Stimulated activated CD8-positive, alpha-beta memory T cell treated with anti-CD3 and anti-CD28 coated beads, Interleukin-7, amount 100 ng/mL, for 1 hour (primary cell): ENCODE measurements at places on chromosomes 4 and X.

DNA sequence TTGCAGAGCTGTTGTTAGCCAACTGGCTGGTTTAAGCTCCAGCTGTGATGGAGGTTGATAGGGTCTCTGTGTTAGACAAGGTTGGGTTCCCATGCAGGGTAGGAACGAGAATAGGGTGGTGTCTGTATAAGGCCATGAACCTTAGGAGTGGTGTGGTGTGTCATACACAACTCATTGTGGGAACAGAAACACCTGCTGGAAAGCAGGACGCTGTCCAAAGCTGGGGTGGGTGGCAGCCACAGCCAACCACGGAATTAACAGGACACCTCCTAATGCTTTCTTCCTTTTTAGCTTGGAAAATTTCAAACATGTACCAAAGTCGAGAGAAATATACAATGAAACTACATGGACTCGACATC is 94.4 kb downstream of the ARHGAP10 start:
- no peak for DNase-seq

DNA sequence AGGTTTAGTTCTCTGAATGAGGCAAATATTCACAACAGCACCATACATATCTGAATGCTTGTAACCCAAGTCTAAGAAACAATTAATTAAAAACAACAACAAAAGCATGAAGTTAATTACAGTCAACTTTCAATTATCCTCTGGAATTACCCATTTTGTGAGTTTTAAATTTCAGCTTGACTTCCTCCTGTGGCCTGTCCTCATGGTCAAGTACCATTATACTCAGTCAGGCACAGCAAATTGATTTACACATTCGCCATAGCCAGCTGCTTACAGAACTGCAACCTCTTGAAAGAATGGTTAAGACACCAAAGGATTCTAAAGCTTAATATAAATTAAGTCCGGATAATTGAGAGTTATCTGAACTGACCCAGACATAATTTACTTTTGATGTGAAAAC is 306.5 kb downstream of the CAMK2D start:
- no peak for DNase-seq

DNA sequence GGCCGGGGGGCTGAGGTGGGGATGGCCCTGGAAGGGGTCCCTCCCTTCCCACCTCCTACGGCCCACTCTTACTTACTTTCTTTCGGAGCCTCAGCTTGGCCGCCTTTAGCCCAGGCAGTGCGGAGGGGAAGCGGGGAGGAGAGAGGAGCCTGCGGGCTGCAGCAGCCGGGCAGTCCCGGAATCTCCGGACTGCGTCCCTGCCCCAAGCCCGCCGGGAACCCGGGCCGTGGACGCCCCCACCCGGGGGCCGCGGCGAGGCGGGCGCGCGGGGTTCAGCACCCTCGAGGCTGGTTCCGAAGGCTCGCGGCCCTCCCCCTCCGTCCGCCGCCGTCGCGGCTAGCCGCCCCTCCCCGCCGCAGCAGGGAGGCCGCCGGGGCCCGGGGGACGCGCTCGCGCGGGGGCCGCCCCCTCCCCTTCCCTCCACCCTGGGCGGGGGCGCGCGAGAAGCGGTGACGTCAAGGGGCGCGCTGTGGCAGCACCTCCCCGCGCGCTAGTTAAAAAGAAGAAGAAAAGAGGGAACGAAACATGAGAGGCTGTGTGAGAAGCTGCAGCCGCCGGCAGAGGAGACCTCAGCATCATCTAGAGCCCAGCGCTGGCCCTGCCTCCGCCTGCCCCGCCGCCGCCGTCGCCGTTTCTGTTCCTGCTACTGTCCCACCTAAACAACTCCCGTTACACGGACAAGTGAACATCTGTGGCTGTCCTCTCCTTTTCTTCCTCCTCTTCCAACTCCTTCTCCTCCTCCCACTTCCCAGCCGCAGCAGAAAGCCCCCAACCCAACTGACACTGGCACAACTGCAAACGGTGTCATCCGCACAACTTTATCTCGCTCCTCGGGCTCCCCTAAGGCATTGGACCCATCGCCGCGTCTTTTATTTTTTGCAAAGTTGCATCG is at the start of gene HHIP:
TSS of gene HHIP (plus strand) at position 526 of the 892 bp plus-strand sequence. CDS start 520 bp downstream, outside the sequence.
- no peak for DNase-seq

DNA sequence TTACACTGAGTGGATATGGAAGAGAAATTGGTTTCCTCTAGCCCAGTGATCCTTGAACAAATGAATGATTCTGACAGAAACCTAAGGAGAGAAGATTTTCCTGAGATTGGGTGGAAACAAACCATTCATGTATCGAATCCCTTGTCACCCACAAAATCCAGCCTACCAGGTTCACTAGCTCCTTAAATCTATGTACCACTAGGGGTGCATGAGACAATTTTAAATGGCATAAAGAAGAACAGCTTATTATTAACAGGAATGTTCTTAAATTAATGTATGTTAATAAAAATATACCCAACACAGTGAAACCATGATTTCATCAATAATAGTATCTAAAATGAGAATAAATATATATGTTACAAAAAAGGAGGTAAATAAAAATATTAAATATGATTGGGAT is 118.4 kb upstream of the LNX1 start:
- DNase-seq: no peak

DNA sequence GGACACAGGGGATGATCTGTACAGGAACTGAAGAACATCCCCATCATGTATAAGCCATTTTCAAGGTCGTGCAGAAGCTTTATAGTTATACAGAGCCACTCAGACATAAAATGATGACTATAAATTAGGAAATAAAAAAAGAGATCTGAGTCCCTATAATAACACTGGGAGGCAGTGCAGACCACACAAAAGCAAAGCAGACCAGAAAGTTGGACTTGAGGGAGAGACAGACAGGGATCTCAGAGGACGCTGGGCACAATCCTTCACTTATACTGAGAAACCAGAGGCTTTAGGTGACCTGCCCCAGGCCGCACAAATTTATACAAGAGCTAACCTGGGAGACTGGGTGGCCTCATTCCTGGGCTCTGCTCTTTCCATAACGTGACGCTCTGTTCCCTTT is 70.5 kb downstream of the HADH start:
- DNase-seq: no peak

GRCh38 chr4:145566086-145566708 is 53.0 kb upstream of the MMAA start:
- DNase-seq: no peak

GRCh38 chr4:152102436-152103000 is 341.7 kb upstream of the GATB start:
- no peak for DNase-seq

DNA sequence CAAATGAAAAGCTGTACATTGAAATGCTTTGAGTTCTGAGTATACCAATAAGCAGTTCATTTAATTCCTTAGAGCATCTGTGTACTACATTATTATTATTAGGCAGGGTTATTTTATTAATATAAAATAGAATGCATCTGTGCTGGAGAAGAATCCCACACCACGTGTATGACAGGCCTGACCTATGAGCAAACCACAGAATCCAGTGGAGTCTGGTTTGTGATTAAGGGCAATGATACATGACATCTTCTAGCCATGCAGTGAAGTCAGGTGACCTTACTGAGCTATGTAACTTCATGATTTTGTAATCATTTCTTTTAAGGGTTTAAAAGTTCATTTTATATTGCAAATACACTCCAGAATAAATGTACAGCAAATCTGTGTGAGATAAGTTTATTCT is 1165.0 kb upstream of the TENM3 start:
- DNase-seq: no peak

DNA sequence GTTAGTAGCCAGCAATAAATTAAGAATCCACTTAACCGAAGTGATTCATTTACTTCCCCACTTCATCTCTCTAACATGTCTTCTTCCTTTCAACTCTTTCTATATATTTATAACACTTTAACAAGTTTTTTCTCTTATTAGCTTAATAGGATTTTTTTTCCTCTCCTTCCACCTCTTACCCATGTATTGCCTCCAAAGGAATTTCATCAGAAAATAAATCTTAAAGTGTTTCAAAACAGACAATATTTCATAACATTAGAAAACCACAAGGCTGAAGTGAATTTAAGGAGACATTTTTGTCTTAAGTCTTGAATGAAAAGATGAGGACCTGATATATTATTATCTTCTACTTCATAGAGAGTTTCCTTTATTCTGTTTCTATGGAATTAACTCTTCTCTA is 101.5 kb downstream of the PDGFC start:
- no peak for DNase-seq

- no peak for DNase-seq
Measured at GRCh38 chr4:179399054-179399782, 1957.0 kb upstream of the AGA start.

DNA sequence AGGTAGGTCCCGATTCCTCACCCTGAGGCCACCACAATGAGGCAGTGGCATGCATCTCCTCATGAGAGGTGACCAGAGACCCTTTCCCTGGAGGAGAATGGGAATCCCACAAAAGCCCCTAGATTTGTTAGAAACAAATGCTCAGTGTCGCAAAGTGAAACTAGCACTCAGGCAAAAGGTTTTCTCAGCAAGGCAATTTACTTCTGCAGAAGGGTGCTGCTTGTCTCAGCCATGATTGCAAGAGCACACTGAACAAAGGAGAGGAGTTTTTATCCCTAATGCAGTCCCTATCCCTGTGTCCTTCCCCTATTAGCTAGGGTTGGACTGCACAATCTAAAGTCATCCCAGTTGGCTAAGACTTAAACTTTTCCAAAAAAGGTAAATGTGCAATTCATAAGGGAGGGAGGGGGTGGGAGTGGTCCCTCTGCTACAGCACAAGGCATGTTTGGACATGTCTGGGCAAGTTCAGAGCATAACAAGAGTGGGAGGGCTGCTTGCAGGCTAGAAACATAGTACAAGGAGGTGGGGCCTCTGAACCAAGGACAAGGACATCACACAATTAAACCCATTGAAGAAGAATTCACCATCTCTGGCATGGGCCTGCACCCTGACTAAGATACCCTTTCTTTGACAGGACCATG is 185.3 kb downstream of the CCNG2 start:
- no peak for DNase-seq

DNA sequence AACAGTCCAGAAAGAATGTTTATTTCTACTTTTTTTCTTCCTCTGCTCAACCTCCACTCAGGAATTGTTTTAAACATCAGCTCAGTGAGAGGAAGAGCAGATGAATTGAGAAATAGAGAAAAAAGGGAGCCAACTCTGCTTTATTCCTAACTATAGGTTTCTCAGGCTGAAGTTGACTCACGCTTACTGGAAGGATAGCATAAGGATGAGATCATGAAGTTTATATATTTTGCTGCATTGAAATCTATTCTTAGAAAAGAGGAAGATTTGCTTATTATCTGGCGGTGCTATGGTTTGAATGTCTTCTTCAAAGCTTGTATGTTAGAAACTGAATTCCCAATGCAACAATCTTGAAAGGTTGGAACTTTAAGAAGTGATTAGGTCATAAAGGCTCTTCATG is 1673.4 kb upstream of the PCDH7 start:
- no peak for DNase-seq

DNA sequence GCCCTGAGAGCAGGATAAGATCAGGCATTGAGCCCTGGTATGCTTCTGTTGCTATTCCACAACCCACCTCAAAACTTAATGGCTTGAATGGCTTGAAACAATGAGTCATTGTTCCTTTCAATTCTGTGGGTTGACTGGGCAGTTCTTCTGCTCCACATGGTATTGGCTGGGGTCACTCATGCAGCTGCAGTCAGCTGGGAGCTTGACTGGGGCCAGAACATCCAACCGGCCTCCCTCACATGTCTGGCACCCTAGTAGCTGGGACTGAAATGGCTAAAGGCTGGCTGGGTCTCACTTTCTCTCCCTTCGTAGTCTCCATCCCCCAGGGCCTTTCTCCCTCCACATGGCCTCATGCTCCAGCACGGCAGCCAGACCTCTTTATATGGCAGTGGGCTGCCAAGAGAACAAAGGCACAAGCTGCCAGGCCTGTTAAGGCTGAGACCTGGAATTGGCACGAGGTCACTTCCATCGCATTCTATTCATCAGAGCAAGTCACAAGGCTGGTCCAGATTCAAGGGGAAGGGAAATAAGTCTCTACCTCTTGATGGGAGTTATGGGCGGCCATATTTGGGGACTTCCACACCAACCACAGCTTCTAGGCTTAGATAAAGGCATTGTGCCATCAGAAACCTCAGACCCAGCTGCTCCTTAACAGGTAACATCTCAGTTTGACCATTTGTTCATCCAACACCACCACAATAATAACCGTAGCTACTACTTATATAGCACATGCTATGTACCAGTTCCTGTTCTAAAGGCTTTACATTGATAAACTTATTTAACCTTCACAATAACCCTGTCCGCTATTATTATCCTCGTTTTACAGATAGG is 159.7 kb upstream of the ATP6AP2 start:
- DNase-seq: no peak

- no peak for DNase-seq
Measured at GRCh38 chr4:78601013-78601412, 49.4 kb downstream of the ANXA3 start.

- DNase-seq: no peak
Measured at GRCh38 chr4:140300271-140300970, 73.0 kb upstream of the SCOC start.

DNA sequence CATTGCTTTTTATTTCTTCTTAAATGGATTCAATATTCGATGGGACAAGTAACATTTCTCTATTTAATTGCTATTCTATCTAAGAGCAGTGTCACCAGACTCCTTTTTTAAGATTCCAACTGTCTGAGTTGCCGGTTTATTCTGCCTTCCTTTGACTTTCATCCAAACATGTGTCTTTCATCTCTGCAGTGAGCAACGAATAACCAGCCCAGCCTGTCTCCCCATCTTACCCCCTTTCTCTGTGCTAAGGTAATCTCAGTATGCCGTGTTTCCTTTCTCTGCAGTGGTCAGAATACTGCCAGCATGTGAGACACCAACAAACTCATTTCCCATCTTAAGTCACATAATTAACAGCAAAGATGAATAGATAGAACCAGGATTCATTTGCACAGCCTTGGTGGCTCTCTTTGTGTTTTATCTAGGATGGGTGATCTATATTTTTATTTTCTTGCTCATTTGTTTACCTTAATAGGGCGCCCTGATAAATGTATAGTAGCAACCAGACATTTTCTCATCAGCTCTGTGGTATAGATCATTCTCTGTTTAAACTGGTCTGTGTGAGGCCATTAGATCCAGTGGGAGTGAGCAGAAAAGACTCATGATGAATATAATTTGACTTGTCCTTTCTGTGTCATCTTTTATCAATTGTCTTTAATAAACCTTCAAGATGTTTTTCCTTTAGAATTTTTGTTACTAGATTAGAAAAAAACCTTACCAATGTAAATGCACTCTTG is 394.8 kb upstream of the IGFBP7 start:
- DNase-seq: no peak

DNA sequence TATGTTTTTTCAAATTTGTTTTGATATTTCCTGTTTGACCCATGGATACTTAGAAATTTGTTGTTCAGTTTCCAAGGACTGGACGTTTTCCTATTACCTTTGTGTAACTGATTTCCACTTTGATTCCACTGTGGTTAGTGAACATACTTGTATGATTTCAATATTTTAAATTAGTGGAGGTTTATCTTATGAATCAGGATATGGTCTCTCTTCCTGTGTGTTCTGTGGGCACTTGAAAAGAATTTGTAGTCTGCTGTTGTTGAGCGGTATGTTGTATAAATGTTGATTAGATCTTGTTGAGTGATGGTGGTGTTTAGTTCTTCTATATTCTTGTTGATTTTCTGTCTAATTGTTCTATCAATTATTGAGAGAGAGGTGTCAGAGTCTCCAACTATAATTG is 21.2 kb upstream of the LAMTOR3 start:
- DNase-seq: no peak
